ENCODE measurements at places on chromosomes 12 and 14.

GRCh38 chr12:39613525-39613924 lies 6.1 kb downstream of the ABCD2 start:
- DNase-seq, result no peak

GRCh38 chr12:23662966-23663365 lies 286.5 kb downstream of the SOX5 start:
- no peak for DNase-seq

GRCh38 chr14:35213869-35214387 lies 78.3 kb upstream of the PSMA6 start:
- DNase-seq, result no peak

DNA sequence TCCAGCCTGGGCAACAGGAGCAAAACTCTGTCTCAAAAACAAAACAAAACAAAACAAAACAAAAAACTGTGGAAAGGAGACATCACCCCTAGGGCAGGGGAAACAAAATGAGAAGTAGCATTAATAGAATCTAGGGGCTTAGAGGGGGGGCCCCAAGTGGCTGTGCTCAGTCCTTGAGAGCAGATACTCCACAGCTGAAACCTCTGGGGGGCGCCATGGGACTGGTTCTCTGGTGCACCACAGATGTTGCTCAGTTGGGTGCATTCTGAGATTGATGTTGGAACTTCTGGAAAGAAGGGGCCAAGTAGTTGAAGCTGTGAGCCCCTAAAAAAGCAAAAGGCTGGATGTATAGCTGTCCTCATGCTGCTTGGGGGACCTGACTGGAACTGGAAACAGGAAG lies 11.8 kb upstream of the SYNE2 start:
- DNase-seq, result peak; percentile 73

GRCh38 chr12:5945071-5946008 lies at the start of gene ANO2:
Gene ANO2, minus strand, starts transcription at chr12:5945259. Its CDS starts 42 bp downstream, at chr12:5945217.
- no peak for DNase-seq

DNA sequence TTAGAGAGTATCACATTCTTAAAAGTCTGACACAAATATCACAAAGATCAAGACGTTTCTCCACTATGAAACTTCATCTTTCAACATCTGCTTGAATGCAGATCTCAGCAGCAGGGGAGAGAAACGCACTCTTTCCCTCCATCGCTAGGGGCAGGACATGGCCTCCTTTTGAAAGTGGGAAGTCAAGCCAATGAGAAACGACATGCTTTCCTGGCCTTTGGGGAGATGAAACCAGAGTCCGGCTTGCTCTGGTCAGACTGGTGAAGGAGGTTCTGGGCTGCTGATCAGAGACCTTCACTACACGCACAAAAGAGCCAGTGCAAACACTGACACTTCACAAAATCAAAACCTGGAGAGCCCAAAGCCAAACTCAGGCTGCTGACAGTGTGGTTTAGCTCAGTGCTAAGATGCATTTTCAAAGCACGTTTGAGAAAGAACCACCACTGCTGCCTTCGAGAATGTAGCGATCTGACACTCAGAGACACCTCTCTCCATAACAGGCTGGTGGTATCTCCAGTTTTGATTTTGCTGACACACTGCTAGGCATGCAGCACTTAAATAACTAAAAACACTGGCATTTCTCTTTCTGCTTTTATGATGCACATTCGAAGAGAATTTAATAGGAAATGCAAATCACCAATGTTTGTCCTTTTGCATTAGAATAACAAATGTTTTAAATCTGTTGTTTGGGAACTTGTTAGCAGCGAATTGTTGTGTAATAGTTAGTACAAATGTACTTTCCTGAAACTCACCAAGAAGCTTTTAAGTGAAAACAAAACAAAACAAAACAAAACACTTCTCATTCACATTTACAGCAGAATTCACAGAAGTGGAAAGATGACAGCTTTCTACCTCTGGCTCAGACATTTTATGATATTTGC lies 93.9 kb upstream of the OVCH1 start:
- no peak for DNase-seq

GRCh38 chr14:74879427-74880182 lies 2.1 kb upstream of the DLST start:
- DNase-seq, result no peak

DNA sequence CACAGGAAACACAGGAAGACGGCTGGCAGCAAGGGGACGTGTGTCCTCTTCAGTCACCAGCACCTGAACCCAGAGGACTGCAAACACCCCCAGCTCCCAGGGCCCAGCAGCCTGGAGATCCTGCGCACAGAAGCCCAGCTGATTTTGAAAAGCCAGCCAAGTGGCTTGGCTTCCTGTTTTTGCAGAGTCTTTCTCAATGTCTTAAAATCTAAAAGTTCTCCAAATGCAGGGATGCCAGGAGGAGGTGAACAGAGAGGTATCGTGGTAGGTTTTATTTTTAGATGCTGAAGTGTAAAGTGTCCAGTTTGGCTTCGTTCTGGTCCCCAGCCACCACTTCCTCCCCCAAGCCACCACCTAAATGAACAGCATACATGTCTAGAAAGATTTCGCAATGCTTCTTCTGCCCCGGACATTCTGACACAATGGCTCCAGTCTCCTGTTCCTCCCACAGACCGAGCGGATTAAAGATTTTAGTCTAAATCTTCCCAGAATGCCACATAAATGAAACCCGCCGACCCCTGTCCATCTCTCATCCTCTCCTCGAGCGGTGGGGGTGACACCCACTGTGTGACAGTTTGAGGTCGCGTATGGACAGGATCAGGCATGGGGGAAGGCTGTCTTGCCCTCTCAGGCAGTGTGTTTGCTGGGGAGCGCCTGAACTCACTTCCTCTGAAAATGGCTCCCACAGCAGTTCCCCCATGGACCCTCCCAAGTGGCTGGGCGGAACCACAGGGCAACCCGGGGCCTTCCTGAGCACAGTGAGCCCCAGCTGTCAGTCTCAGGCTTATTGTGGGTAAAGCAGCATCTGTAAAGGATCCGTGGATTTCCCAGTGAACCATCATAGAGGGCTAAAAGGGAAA lies 41.6 kb downstream of the ITPK1 start:
- no peak for DNase-seq

GRCh38 chr12:129036135-129036534 lies 182.9 kb downstream of the GLT1D1 start:
- DNase-seq, result no peak

DNA sequence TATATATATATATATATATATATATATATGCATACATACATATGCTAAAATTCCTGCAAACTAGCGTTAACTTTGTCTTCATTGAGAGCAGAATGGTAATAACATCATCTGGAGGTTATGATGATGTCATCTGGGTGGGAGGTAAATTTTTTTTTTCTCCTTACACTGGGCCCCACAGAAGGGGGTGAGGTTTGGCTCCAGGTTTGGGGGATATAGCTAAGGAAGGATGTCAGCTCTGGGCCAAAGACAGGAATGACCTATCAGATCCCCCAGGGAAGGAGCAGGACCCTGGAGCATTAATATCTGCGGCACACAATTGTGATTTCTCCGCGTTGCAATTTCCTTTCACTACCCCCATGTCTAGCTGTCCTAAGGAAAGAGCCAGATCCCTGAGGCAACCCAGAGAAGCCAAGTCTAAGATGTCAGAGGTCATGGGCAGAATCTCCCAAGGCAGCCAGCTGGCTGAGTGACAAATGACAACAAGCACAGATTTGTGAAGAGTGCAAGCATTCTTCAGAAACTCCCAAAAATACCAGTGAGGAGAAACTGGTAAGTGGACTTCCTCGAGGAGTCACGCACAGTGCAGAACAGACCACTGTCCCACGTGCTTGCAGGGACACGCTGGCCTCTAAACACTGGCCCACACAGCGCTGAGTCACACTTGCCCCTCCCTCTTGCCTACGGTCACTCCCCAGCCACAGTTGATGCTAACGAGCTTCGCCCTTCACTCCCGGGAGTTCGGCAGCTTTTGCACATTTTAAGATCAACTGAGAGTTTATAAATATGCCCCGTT lies 9.9 kb downstream of the UBC start:
- no peak for DNase-seq

DNA sequence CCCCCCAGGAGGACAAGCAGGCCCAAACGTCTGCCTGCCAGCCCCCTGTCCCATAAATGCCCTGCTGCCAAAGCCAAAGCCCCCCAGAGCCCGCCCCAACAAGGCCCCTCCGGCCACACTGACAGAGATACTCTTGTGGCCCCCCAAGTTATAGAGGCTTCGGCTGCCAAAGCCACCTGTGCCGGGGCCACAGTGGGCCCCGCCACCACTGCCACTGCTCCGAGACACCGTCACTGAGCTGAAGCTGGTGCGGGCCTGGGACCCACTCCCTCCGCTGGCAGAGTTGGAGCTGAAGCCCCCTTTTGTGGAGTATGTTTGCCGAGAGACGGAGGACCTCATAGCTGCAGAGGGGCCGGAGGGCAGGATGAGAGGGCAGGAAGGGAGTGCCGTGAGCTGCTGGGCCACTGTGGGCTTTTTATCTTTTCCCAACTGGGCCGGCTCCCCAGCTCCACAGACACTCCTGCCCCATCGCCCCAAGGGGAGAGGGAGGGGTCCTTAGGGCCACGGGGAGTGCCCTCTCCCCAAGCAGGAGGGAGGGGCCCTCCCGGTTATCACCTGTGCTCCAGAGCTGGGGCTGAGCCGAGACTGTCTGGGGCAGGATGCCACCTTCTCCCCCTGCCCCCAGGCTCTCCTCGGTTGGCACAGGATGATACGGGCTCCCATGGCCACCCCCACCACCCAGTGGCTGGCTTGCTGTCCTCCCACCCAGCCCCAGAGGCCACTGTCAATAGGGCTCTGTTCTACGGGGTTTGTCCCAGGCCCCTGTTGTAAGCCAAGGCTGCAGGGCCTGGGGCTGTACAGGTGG lies at the start of gene KRT79:
Gene KRT79 (minus strand): TSS at position 390 of the 805 bp plus-strand sequence. CDS start 51 bp downstream, at position 339.
- DNase-seq, result no peak

GRCh38 chr14:77640756-77641533 lies 24.5 kb upstream of the SPTLC2 start:
- no peak for DNase-seq

- DNase-seq, result no peak
These were observed 32.0 kb upstream of the SPPL3 start for GRCh38 chr12:120936197-120936596.

GRCh38 chr14:21322716-21323115 lies 42.8 kb downstream of the RPGRIP1 start:
- DNase-seq, result no peak

GRCh38 chr14:102686196-102686801 lies 91.0 kb upstream of the TRAF3 start:
- no peak for DNase-seq

DNA sequence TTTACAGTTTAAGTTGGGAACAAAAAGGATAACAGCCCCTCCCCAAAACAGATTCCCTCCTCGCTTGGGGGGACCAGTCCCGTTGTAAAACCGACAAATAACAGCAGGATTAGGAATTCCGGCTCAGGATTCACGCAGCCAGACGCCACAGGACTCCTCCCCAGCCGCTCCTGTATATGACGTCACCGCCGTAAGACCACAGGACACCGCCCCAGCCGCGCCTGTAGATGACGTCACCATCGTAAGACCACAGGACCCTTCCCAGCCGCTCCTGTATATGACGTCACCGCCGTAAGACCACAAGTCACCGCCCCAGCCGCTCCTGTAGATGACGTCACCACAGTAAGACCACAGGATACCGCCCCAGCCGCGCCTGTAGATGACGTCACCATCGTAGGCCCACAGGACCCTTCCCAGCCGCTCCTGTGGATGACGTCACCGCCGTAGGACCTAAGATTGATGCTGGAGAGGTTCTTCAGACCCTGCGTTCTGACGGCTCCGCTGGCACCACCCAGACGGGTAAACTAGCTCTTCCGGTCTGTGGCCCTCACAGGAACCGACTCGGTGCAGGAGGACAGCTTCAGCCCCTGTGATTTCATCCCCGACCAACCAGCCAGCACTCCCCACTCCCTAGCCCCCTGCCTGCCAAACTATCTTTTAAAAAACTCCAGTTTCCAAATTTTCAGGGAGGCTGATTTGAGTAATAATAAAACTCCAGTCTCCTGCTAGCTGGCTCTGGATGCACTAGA lies 43.9 kb upstream of the FBRSL1 start:
- peak; percentile 66 for DNase-seq

DNA sequence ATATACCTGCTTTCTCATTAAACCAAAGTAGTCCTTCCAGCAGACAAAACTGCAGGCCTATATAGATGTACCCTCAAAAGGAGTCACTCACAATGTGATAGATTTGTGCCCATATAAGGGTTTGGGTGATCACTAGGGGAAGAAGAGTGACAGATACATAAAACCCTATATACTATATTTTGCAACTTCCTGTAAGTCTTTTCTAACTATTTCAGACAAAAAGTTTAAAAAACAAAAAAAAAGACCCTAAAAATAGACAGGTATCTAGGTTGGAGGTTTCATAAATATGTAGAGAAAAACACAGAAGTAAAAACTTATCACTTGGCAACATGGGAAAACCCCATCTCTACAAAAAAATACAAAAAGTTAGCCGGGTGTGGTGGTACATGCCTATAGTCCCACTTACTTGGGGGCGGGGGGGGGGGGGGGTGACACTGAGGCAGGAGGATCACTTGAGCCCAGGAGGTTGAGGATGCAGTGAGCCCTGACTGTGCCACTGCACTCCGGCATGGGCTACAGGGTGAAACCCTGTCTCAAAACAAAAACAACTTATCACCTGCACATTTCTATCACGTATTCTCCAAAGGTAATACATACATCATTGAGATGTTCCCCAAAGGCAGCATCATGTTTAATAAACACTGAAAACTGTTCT lies 2.9 kb downstream of the VCPKMT start:
- DNase-seq, result no peak

- peak; percentile 89 for DNase-seq
These were observed 15.6 kb downstream of the BAG5 start for GRCh38 chr14:103546652-103547454.

DNA sequence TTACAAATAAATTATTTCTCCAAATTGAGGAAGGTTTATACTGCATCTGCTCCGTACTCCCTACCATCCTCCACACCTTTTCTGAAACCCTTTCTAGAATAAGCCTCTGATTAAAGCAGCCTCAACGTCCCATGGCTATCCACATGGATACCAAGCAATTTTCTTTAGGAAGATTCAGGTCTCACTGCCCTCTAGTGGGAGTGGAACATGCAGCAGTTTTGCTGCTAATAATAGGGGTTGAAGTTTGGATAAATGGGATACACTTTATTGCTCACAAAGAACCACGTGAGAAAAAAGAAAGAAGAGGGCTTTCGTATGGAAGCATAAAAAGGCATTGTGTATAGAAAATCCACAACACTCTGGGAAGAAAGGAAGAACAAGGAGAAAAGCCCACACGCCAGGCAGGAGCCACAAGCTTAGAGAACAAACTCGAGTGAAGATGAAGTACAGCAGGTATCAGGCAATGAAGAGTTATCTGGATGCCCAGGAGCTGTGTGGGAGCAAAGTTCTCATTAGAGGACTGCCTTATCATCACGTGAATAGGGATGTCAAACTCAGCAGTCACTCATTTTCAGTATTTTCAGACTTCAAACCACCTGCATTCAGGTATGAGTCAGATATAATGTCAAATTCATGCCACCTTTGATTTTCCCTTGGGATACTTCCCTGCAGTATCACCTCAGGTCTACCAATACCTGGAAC lies 45.8 kb downstream of the CCER1 start:
- DNase-seq, result no peak

GRCh38 chr14:23405096-23405495 lies 3.0 kb downstream of the MYH6 start:
- DNase-seq, result no peak

- peak; percentile 35 for DNase-seq
These were observed 207.9 kb downstream of the SYNE2 start for GRCh38 chr14:64060648-64061096.

GRCh38 chr12:18432206-18432605 lies 170.9 kb downstream of the PIK3C2G start:
- no peak for DNase-seq

GRCh38 chr12:127570387-127570786 lies 696.6 kb upstream of the TMEM132C start:
- DNase-seq, result no peak
